ENCODE measurements at places on chromosomes 7 and 10.

GRCh38 chr7:1005303-1005702, 22.3 kb downstream of the CYP2W1 start:
- no peak for DNase-seq

GRCh38 chr10:101111547-101111946, 19.6 kb upstream of the TLX1 start:
- no peak for DNase-seq

DNA sequence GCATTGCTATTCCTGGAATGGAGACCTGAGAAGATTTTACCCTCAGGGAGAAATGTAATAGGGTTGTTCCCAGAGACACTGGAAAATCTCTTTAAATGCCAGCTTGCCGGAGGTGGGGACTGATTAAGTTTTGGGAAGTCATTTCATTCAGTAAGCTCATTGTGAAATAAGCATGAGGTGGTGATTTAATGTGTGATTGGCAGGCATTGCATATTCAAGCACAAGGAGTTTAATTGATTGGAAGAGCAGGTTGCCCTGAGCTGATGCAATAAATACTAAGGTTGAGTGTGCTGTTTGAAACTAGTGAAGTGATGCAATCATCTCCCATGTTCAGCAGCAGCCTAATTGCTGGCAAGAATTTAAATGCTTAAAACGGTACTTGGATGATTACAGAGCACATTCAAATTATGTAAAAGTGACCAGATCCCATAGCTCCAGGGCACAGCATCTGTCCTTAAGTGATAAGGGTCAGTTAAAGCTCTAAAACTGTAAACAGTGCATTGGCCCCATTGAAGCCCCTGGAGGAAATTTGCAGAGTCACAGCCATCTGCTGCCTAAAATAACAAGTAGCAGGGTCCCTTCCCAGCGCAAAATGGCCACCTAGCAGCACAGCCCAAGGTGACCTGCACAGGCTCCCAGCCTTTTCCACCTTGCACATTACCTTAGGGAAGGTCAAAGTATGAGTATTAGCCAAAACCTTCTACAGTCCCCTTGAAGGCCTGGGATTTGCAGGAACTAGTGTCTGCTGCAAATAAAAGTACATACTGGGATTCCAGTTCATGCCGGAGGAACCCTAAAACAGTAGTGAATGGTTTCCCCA, 92.1 kb downstream of the CCDC71L start:
- peak; percentile 25 for DNase-seq

GRCh38 chr7:47937711-47938573, 10.3 kb downstream of the PKD1L1 start:
- DNase-seq, result no peak

DNA sequence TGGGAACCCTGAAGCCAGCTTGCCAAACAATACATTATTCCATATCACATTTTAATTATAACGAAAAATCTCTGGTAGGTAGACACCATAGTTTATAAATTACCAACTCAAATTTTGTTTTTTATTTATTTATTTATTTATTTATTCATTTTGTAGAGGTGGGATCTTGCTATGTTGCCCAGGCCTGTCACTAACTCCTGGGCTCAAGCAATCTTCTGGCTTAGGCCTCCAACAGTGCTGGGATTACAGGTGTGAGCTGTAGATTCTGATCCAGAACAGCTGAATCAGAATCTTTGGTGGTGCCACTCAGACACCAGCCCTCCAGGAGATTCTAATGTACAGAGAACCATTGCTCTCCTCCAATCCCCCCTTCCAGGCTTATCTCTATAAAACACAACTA, 1.7 kb downstream of the PON2 start:
- no peak for DNase-seq

DNA sequence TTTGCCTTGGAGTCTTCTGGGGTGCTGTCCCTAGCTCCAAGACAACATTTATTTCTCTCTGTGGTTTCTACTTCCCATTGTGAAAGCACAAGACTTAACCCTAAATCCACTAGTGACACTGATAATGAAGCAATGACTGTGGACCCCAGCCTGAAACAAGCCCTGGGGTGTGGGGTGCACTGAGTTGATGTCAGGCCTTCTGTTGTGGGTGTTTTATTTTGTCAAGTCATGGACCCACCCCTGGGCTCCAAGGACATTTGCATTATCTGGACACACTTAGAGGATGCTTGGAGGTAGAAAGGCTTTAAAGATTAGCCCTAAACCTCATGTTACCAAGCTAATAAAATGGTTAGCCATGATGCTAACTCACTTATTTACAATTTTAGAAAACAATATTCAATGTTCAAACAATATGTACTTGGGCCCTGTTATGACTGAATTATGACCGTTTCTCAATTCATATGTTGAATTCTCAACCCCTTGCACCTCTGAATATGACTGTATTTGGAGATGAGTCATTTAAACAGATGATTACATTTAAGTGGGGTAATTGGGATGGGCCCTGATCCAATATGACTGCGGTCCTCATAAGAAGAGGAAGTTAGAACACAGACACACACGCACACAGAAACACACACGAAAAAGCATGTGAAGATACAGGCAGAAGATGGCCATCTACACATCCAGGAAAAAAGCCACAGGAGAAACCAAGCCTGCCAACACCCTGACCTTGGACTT, 137.2 kb upstream of the IGFBP3 start:
- DNase-seq, result no peak

DNA sequence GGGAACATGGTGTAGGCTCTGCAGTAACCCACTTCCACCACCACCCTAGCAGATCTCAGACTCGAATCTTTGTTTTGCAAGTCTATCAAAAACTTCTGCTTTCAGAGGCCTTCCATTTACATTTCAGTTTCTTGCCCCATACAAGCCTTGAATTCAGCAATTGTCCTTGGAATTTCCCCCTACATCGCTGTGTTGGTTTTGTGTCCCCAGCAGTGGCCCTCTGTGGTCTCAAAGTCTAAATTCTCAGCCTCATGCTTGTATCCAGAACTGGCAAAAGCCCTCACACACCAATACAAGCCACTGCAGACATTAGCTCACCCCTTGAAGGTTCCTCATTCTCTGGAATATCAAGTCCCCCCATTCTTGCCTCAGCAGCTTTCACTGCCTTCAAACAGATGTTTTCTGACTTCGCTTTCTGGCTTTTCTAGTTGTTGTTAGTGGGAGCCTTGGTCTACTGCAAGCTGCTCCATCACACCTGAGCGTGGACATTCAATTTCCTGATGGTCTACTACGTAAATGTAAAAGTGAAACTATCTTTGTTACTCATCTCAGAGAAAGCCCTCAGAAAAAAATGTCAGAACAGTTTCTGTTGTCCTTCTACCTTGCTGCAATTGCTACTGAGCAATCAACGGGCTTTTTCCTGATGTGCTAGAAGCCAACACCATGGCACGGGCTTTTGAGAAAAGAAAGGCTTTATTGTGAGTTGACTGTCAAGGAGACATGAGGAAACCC, 1.8 kb upstream of the NUB1 start:
- DNase-seq, result no peak

DNA sequence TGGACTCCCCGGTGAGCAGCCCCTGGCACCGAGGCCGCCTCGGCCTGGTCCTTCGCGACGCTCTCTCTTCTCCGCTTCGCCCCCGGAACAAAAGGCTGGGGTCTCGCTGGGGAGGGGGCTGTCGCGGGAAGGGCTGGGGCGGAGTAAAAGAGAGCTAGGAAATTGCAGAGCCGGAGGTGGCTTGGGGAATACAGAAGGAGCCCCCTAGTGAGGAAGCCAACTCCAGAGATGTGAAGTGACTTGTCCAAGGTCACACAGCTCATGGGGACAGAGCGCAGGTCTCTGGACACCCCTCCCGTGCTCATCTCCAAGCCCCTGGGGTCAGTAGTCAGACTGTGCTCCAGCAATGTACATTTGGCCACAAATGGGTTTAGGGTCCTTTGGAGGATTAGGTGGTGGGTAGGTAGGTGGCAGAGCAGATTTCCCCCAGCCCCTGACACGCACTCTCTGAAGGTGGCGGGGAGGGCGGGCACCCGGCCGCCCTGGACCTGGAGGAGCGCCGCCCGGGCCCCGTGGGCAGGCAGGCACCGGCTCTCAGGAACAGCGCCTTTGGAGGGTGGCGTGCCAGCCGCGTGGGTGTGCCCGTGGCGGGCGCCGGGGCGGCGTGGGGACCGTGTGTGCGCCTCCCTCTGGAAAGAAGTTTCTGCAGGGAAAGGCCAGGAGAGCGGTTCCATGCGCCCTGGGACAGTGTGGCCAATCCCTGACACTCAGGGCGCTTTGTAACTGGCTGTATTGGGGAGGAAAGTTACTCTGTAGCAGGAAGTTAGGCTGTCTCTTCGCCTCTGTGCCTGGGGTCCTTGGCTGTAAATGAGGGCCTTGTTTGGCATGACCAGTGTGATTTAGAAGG, 910 bp downstream of the WIPF3 start:
- no peak for DNase-seq

DNA sequence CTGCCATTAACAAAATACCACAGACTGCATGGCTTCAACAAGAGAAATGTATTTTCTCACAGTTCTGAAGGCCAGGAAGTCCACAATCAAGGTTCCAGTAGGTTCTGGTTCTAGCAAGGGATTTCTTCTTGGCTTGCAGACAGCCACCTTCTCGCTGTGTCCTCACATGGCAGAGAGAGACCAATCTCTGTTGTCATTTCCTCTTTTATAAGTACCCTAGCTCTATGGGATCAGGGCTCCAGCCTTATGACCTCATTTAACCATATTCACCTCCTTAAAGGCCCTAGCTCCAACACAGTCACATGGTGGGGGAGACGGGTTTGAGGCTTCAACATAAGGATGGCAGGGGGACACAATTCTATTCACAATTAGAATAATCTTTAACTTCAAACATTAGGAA, 23.6 kb downstream of the ABI1 start:
- no peak for DNase-seq

- no peak for DNase-seq
Observed at GRCh38 chr7:48563334-48563733, 361.0 kb upstream of the CDC14C start.

DNA sequence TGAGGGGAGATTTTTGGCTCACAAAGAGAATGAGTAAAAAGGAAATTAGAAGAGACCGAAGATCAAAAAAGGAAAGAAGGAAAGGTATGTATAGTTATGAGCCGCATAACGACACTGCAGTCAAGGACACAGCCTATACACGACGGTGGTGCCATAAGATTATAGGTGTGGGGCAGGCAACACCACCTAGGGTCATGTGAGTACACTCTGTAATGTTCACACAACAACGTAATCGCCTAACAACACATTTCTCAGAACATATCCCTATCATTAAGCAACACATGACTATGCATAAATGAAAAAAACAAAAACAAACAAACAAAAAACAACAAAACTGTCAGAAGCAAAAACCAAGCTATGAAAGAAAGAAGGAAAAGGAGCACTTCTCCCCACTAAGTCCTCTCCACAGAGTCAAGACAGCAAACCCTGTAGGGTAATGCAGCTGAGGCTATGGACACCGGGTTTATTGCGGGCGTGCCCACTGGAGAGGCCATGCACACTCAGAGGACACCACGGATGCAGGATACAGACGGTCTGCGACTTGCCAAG, 45.1 kb downstream of the PIP4K2A start:
- DNase-seq, result no peak

DNA sequence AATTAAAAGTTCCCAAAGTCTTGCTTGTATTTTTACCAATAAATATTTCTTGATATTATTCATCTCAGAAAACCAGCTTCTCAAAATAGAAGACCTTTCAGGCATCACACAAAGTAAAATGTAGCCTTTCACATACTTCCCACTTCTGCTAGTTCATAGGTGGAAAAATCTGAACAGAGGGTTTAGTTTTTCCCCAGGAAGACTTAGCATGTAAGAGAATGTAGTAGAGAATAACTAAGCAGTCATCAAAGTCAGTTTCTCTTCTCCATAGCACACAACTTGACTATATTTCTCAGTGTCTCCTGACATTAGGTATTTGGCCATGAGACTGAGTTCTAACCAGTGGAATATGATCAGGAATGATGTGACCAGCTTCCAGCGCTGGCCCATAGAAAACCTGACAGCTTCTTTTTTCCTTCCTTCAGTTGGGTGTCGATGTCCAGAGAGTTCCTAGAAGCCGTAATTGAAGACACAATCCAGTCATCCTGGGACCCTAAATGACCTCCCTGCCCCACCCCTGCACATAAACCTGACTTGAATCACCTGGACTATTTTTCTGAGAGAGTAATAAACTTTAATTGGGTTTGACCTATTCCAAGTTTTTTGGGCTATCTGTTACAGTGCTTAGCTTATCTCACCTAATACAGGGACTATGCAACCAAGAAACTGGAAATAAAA, 67.5 kb upstream of the WNT16 start:
- DNase-seq, result no peak

DNA sequence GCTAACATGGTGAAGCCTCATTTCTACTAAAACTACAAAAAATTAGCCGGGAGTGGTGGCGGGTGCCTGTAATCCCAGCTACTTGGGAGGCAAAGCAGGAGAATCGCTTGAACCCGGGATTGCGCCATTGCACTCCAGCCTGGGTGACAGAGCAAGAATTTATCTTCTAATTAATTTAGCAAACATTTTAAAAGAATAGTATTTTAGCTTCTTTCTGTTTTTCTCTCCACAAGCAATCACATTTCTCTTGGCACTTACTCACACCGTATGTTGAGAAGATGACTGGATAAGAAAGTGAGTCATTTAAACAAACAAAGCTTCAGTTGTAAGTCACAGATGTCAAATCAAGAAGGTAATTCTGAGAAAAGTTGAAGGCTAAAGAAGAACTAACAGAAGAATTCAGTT, 264.0 kb downstream of the ARL4A start:
- DNase-seq, result no peak

DNA sequence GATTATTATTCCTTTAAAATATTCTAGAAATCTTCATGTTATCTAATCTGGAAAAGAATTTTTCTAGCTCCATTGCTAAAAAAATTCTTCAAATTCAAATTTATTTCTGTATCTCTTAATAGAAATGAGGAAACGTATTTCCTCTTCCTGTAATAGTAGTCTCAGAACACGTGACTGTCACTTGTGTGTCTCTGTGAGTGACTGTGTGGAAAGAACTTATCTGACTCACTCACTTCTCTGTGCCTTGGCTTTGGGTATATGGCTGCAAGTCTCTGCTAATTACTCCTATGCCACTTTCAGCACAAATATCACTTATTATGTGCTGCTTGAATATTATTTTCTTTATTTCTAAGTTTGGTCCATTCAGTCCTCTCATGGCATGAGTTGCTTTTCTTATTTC, 132.7 kb downstream of the CNTNAP2 start:
- DNase-seq, result no peak

- DNase-seq, result no peak
Observed at GRCh38 chr7:121262221-121262620, 66.6 kb upstream of the WNT16 start.

GRCh38 chr7:22551768-22552513, 52.0 kb upstream of the STEAP1B start:
- no peak for DNase-seq

GRCh38 chr10:44723082-44723481, 188.1 kb upstream of the TMEM72 start:
- no peak for DNase-seq

- DNase-seq, result peak; percentile 20
Observed at GRCh38 chr7:95690367-95690947, 81.9 kb upstream of the DYNC1I1 start.

GRCh38 chr10:95788830-95789229, 32.9 kb downstream of the ENTPD1 start:
- no peak for DNase-seq

Measured in HEK293T (cell line).